ENCODE measurements at places on chromosomes 7 and 10. TPM values are rescaled to one million over a fixed set of nuclear protein-coding genes. Genes with fewer than 3 reads are reported as not detected.

The ACHE gene
- total RNA-seq, result 0.64 TPM

DNA sequence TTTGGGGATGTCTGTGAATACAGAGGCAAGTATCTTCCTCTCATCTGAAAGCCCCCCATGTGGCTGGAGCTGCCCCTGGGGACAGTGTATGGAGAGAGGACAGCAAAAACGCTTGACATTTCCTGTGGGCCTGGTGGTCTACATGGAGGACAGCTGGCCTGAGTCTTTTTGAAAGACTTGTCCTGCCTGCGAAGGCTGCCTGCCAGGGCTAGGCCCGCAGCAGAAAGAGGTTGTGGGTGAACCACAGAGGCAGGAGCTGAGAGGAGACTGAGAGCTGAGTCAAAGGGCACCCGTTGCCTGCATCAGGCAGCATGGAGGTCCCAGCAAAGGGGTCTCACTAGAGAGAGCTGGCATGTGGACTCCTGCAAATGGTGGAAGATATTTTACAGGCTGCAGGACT lies 66.4 kb downstream of the KAT6B start:
- DNase-seq, result no peak

DNA sequence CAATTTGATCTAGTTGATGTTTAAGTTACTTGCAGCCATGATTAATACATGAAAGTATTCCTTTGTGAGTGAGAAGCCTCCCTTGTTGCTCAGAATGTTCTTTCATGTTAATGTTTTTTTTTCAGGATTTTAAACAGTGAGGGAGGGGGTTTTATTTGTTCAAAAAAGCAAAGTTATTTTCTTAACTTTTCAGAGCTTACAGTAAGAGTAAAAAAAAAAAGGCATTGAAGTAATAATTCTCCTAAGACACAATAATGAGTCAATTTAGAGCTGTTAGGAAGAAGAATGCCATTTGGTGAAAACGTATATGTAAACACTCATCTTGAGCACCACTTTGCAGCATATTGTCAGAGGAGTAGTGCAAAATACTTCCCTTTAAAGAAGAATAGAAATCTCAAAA lies 105.8 kb downstream of the SEMA3A start:
- DNase-seq, result no peak

The CBLL1 gene
- 30.4 TPM for total RNA-seq

- DNase-seq, result no peak
Measured at GRCh38 chr7:11489280-11489679, 342.7 kb downstream of the THSD7A start.

All from breast epithelium (tissue), 4 donors.